Stimulated activated CD4-positive, alpha-beta T cell treated with anti-CD3 and anti-CD28 coated beads, Interleukin-1b, Interleukin-23, amount 100 ng/mL, for 24 hours (primary cell): ENCODE measurements at places on chromosomes 12 and 14.
A peak's percentile ranks its signal among the peaks of the same experiment; 100 is the strongest.

- no peak for DNase-seq
Measured at GRCh38 chr12:97921979-97922722, 459.5 kb downstream of the RMST start.

DNA sequence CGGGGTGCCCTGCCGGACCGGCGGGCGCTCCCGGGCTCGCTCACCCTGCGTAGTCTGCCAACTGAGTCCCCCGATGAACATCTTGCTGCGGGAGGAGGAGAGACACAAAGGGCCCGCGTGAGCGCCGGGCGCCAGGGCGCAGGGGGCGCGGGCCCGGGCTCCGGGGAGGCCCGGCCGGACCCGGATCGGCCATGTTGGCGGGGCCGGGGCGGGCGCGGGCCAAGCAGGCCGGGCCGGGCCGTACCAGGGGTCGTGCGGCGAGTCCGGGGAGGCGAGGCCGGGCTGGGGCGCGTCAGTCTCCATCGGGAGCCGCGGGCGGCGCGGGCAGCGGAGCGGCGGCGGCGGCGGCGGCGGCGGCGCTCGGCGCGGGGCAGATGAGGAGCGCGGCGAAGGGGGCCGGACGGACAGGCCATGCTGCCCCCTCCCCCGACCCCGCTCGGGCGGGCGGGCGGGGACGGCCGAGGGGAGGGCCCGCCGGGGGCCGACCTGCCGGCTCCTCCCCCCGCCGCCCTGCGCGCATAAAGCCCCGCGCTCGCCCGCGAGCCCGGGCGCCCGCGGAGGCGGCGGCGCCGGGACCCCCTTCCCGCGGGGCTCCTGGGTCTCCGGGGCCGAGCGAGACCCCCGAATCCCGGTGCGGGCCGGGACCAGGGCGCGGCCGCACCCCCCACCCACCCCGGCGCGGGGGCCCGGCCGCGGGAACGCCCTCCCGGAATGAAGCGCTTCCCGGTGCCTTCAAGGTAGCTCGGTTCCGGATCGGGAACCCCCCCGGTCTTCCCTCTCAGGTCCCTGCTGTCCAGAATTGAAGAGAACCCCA lies at the start of gene MSI1:
TSS of gene MSI1 (minus strand) at position 376 of the 814 bp plus-strand sequence. CDS start at position 303, 73 bp downstream.
- no peak for DNase-seq

GRCh38 chr14:61569812-61570548 lies 125.3 kb upstream of the HIF1A start:
- no peak for DNase-seq

DNA sequence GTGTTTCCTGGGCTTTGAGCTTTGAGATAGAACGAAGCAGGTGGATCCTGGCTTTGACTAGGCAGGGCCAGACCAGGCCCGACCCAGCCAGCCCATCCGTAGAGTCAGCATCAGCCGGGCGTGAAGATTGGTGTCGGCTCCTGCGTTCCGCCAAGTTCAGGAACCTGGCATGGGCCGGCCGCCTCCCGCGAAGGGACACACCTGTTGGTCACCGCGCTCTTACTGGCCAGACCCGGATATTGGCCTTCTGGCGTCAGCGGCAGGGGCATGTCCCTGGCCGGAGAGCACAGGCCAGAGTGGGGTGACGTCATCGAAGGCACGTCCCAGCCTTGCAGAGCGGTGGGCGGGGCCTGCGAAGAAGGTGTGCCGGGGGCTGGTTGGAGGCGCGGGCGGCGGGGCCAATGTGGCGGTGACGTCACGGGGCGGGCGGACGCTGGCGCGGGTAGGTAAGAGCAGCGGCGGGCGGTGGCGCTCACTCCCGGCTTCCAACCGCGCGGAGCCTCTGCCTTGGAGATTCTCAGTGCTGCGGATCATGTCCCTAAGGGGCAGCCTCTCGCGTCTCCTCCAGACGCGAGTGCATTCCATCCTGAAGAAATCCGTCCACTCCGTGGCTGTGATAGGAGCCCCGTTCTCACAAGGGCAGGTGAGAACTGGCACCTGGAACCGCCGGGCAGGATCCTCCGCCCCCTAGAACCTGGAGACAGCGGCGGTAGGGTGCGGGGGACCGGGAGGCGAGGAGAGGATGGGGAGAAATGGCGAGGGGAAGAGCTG lies at the start of gene ARG2:
TSS of gene ARG2 (plus strand) at position 475 of the 771 bp plus-strand sequence. CDS start at position 533, 58 bp downstream.
- DNase-seq = peak; percentile 94

GRCh38 chr14:78178071-78178470 lies 7.9 kb downstream of the NRXN3 start:
- no peak for DNase-seq
